Right renal pelvis (tissue), 4 donors: ENCODE measurements at places on chromosomes 16 and 17.

- no peak for DNase-seq
These were observed 53.5 kb downstream of the TIMM22 start for GRCh38 chr17:1050246-1050995.

DNA sequence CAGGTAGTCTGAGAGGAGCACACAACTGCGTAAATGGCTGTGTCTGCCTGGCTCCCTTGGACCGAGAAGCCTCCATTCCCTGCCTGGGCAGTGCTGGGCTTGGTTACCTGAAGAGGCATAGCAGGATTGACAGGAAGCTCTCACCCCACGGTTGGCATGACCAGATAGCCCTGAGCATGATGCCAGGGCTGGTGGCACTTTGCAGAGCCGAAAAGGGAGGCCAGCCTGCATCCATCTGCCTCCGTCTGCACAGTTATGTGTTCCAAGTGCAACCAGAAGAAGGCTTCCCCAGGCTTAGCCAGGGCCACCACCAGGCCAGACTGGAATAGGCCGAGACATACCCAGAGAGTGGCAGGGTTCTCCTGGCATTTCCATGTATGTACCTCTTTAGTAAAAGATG, 36.6 kb downstream of the GNAO1 start:
- no peak for DNase-seq

DNA sequence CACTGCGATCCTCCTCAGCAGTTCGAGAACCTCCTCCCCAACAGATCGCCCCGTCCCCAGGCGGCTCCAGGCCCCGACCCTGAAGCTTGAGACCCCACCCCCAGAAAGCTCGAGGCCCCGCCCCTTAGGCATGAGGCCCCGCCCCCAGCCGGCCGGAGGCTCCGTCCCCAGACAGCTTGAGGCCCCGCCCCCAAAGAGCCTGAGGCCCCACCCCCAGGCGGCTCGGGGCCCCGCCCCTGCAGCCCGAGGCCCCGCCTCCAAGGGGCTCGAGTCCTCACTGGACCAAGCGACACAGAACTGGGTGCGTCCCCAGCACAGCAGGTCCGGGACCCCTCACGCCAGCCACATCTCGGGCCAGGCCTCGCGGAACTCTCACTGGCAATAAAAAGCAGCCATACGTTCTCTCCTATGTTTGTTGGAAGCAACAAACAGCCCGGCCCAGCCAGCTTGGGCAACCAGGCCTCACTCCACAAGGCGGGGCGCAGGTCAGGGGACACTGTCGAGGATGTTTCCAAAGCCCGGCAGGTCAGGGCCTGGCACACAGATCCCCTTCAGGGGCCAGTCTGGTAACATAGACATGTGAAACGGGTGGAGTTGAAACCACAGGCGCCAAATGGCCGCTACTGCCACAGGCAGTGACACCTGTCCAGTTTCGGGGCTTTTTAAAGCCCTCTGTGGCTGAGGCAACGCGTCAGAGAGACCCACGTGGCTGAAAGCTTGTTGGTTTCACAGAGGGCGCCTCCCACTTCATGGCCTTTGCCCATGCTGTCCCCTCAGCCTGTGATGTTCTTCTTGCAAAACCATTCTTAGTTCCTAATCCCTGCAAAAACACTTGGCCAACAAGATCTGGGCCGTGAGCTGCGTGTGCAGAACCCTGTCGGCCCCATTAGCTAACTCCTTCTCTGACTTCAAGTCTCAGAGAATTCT, 224.2 kb downstream of the PARN start:
- DNase-seq, result no peak

DNA sequence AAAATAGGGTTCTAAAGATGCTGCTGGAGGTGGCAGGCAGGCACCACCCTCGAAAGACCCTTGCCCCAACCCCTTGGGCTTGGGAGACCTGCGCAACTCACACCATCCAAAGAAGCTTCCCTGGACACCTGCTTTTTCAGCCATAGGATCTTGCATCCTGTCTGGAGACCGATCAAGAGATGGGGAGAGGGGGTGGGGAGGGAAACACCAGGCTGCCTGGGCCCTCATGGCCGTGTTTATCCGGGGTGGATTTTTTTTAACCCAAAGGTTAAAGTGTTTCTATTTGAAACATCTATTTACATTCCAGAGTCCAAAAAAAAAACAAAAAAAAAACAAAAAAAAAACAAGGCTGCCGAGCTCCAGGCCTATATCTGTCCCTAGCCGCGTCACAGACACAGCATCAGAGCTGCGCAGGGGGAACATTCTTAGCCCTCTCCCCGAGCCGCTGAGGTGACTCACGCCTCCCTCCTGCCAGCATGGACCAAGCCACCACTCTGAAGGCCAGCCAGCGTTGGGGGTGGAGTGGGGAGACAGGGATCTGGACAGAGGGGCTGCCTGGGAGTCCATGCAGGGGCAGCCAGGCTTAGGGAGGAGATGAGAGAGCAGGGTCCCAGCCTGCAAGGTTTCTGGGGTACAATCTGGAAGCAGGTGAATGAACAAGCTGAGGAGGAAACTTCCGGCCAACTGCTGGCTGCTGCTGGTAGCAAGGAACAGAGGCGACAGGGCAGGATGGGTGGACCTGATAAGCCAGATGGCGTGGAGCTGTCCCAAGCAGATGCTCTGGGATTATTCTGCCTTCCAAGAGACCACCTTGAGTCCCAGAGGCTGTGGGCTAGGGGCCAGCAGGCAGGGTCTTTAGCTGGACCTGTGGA, 14.8 kb downstream of the HDAC5 start:
- DNase-seq, result no peak

GRCh38 chr17:9237053-9237410, 215.7 kb downstream of the NTN1 start:
- no peak for DNase-seq

DNA sequence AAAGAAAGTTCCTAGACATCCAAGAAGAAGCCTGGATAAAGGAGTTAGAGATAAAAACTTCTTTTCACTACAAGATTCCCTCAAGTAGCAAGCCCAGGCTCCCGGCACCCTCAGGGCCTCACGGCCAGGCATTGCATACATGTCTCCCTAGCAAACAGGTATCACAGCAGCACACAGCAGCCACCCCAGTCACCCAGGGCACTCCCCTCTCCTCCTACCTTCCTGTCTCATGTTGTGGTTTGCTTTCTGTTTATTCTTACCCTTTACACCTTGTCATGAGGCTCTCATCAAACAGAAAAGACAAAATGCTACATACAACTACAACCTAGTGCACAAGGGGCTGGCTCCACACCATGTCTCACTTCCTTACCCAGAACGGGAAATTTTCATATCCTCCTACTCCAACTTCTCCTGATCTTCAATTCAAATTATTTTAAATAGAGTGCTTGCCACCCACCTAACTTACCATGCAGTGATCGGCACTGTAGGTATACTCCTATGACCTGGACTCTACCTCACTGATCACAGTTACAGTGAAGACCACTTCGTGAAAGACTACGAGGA, 42.7 kb downstream of the XPO6 start:
- no peak for DNase-seq

DNA sequence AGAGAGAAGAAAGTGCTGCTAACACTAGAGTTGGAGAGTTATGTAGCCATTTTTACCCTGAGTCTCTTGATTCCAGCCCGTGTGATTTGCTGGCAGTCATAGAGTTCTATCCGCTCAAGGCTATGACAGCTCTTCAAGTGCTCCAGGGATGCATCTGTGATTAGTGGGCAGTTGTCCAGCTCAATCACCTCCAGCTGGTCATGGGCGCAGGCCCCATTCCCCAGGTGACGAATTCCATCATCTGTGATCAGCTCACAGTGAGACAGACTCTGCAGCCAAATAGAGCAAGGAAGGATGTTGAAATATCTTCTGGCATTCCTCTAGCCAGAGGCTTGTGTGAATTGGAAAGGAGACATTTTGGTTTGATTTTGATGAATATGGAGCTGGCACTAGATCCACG, 38.4 kb upstream of the STAC2 start:
- DNase-seq, result no peak

DNA sequence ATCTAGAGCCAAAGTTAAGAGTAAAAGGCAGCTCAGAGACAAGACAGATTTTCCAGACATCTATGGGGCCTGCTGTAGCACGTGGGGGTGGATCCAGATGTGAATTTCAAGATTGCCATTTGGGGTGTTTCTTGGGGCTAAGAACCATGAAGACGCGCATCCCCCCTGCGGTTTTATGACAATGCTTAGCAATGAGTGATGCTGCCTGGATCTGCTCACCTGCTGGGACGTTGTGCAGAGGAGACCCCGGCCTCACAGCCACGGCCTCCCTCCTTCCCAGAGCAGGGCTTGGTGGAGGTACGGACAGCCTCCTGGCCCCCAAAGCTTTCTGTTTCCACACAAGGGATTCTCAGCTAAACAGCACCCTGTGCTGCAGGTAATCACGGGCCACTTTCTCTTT, 151.5 kb upstream of the DYNLRB2 start:
- no peak for DNase-seq

DNA sequence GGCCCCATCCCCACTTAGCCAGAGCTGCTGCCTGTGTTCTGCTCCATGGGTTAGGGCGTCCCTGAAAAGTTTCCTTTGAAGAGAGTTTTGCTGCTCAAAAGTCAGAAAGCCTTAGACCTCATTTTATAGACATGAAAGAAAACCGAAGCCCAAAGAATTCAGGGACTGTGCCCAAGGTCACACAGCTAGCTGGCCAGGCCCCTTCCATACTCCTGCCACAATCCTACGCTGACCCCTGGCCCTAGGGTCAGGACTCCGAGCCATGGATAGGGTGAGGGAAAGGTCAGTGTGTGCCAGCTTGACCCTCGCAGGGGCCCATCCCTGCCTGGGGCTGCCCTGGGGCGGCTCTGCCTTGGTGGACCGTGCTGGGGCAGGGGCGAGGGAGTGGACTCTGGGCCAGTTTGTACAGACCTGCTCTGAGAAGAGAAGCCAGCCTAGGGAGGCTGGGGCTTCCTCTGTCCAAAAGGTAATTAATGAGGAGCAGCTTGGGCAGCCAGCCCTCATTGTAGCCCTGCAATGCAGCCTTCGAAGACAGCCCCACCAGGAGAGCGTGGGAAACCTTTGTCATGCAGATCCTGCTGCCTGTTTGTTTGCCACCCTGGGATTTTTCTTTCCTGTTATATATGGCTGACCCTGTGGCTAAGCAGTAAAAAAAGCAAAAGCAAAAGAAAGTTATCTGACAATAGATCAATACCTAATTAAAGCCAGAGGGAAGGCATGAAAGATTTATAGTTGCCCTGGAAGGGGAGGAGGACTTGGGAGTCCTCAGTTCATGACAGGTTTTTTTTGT, 37.4 kb downstream of the RHBDL3 start:
- DNase-seq, result no peak

DNA sequence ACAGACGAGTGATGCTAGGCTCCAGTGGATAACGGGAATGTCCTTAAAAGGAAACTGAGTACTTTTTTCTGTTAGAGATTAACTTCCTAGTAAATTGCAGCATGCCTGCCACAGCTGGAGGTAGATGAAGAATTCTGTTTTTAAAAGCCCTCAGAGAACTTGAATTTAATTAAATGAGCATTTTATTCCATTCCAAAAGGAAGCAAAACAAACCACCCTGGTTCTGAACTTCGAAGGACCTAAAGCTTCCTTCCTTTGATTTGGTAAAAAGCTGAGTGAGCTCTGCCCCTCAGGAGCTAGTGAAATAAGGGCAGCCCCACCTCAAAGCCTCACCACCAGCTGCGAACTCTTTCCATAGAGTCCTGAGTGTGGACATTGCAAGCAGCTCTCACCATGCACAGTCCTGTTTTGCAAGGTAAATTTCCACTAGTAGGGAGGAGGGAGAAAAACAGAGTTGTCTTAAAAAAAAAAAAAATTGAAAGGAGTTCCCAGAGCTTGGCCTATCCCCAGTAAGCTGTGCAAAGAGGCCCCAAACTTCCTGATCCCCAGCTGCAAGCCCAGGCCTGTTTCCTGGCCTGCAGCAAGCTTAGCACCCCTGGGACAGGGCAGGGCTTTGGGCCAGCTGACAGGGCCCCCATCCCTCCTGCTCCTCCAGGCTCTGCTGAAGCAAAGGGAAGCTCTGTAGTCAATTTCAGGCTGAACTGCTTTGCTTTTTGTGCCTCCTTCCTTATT, 11.2 kb downstream of the CHD9NB start:
- no peak for DNase-seq

DNA sequence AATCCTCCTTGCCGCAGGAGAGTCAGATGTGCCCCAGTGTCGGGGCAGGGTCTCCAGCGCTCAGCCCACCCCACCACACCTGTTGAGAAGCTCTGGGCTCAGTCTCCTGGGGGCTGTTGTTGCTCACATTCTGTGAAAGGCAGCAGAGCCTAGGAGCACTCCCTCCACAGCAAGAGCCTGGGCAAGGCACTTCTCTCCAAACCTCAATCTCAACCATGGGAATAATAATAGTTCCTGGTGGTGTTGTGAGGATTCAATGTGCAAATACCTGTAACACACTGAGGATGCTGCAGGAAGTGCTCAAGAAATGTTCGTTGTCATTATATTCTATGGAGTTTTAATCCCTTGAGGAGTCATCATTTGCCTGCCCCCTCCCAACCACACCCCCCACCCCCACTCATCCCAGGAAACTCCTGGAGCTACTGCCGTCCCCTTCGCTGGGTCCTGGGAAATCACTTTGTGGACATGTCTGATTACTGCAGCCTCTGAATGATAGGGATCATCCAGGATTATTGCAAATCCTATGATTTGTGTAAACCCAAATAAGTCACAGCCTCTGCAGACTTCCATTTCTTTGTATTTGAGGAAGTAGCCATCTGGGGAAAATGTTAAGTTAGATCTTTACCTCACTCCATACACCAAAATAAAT, 61.5 kb downstream of the CCT6B start:
- DNase-seq, result no peak

DNA sequence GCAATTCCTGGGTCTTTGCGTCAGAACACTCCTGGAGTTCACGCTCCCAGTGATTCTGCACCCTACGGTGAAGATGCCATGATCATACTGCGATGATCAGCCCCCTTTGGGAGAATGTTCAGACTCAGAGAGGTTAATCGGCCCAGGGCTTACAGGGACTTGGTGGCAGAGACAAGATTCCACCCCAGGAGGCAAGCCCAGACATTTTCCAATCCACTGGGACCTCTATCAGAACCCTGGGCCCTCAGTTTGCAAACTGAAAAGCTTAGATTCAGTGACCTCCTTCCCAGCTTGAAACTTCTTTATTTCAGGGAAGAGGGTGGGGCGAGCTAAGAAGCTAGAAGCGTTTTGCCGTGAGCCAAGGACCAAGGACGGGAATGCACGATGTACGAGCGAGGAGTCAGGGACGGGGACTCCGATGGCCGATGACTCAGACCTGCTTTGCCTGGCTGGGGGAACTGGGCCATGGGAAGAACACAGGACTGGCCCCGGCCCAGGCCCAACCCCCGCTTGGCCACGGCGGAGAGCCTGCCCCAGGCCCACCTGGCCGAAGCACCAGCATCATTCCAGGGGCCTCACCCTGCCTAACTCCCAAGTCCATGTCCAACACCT, 34.7 kb downstream of the SOCS3 start:
- DNase-seq, result no peak

DNA sequence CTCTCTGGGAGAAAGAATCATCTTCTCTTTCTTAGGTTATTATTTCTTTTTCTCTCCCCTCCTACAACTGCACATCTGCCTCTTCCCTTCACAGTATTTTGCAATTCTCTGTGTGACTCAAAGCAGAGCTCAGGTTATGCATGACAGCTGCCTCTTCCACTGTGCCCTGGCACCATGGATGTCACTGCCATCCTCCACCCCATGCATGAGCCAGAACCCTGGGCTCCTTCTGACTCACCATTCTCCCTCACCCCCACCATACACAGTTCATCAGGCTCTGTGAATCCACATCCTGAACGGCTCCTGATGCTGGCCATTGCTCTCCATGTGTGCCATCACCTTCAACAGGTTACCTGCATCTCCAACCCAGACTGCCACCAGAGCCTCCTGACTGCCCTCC, 23.9 kb downstream of the CA10 start:
- DNase-seq, result no peak
